ENCODE measurements at places on chromosomes 5 and 9.

- DNase-seq: no peak
Observed at GRCh38 chr9:113519426-113520108, 56.0 kb downstream of the RGS3 start.

DNA sequence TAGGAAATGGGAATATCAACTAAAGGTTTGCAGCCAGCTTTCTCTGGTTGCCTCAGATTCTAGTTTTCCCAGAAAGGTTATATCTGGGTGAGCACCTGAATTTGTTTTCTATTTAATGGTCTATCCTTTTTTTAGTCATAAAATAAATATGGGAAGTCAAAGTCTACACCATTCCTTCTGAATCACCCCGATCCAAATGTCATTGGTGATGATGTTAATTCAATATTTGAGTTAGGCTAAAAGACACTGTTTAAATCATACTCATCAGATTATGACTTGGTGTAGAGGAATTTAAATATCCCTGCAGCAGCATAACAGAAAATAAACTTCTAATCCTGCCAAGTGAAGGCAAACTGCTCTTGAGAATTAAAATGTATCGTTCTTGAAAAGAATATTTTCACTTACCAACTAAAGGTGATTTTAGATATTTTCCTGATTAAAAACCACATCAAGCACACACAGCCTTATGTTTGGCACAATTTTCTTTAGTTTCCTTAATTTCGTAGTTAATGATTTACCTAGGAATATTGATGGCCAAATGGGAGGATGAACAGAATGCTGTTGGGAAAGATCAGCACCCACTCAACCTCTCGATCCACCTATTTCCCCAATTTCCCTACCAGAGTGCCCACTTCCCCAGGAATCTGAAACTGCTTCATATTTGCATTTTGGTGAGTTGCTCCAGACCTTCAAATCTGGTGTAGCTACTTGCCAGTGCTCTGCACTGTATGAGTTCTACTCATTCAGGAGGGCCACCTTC is 103.1 kb upstream of the TSLP start:
- DNase-seq: no peak

- peak; percentile 54 for DNase-seq
Observed at GRCh38 chr9:133074111-133074651, 12.4 kb downstream of the CEL start.

DNA sequence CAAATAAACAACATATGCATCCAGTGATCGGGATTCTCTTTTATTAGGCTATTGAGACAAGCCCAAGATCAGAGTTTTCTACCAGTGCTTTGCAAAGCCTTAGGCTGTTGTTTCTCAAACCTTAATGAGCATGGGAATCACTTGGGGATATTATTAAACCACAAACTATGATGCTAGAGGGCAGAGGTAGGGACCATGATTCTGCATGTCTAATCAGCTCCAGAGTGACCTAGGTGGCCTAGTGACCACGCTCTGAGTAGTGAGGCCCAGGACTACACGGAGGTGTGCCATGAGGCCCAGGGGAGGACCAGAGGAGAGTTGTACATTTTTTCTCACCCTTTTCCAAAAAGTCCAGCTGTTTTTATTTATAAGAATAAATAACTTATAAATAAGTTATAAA is 298.5 kb upstream of the TLE4 start:
- DNase-seq: no peak

DNA sequence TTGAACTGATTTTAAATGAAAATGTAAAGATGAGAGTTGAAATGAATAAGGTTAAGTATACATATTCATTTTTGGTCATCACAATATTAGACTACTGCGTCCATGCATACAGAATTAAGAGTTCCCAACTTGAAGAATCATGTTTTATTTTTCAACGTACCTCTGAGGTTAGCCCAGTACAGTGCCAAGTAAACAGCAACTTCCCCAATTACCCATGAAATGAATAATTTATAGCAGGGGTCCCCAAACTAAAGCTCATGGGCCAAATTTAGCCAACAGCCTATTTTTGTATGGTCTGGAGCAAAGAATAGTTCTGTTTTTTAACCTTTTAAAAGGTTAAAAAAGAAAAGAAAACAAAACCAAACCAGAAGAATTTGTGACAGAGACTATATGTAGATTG is 167.9 kb downstream of the CDC42SE2 start:
- DNase-seq: no peak

- DNase-seq: no peak
Observed at GRCh38 chr5:106113922-106114321, 1556.8 kb downstream of the EFNA5 start.

- no peak for DNase-seq
Observed at GRCh38 chr5:122170620-122171019, 41.3 kb downstream of the ZNF474 start.

DNA sequence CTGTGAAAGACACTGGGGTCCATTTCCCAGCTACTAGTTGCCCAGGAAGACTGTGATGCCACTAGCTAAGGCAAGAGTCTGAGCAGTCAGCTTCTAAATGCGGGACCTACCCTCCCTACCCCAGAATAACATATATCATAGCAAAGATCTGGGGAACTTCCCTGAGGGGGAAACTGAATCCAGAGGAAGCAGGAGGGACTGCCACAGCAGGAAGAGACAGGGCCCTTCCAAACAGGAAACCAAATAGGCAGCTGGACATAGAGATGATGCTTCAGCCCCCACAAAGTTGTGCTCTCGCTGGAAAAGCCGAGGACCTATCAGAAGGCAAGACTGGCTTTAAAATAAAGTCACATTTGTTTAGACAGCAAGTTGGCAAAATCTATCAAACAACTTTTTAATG is 51.1 kb downstream of the KLHL3 start:
- no peak for DNase-seq

GRCh38 chr5:21776466-21776865 is 1076.7 kb downstream of the CDH12 start:
- DNase-seq: no peak

DNA sequence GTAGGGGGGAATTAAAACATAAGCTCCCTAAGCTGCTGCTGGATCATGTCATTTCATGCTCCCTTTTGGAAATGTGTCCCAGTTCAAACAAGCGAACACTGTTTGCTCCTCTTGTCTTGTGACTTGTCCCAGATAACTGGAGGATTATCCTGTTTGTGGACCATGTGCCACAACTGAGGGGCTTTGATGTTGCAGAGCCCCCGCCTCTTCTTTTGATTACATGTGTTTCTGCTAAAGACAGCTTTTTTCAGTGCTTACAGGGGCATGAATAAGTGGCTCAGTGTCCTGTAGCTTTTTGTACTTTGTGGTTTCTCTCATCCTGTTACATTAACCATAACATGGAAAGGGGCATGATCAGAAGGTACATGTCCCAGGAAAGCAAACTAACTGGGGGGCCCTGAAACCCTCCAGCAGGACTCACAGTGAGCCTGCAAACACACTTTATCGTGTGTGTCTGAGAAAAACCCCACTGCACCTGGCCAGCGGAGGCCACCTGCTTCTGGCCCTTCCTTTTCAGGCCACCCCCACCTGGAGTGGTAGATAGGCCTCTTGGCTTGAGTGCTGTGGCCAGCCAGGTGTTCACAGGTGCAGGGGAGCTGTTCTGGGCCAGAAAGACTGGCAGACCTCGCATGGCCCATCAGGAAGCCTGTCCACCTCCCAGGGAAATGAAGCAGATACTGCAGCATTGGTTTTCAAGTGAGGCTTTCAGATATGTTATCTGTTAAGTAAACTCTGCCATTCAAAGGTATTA is 285.6 kb downstream of the FANCC start:
- DNase-seq: no peak

DNA sequence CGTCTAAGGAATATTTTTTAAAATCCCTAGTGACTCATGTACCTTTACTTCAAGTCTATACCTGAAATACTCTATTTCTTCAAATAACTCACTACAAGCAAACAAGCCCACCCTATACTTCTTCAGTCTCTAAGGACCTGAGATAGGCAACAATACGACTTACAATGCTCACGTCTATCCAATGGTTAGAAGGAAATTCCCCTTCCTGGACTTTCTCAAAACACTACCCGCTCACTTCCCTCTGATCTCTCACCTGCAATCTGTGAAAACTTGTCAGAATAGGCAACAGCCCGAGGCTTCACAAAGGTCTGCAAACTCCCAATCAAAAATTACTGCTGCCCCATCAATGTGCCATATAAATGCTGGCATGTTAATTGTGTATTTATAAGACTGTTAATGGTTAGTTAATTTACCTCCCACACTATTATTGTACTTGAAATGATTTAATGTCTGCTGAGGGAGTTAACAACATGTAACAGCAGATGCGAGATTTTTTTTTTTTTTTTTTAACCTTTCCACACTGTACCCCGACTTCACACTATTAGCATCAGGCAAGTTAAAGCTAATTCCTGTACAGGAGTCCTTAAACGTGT is 27.3 kb downstream of the MAPKAP1 start:
- no peak for DNase-seq

GRCh38 chr5:125160787-125161502 is 414.5 kb upstream of the ZNF608 start:
- DNase-seq: no peak

DNA sequence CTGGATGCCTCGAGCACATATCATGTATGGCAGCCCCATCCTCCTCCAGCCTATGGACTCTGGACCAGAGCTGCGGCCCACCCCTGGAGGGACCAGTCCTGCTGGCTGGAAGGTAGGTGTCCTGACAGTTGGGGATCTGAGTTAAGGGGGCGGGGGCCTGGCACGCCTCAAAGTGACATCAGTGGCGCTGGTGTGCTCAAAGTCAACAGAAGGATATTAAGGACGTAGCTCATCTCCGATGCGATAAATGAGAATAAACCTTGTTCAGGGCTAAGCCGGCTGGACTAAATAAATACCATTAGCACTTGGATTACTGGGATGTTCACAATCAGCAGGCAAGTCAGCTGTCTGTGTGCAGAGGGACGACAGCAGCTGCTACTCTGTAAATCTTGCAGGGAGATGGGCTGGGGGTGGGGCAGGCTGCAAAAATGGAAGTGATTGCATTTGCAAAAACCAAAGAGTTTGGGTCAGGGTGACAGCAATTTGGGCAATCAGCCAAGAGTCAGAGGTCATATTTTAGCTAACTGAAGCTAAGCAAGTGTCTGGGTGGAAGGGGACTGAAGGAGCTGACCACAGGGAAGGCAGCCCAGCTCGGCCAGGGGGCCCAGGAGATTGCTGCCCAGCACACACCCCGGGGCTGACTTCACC is 80.0 kb upstream of the LRRTM2 start:
- DNase-seq: no peak

DNA sequence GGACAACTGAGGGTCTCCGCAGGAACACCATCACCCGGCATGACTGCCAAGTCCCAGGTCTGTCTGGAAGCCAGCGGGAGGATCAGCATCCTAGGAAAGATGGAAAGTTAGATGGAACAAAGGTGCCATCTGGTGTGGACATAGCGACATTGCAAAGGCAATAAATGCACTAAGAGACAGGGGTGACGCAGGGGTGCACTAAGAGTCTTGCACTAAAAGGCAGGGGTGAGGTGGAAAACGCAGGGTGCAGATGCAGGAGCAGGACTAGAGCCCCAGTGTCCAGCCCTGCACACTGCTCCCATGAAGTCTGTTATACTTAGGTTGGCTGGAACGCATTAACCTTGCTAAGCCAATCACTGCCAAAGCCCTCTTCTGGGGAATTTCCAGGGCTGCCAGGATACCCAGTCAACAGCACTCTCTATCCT is 15.5 kb downstream of the ATOX1 start:
- DNase-seq: no peak

DNA sequence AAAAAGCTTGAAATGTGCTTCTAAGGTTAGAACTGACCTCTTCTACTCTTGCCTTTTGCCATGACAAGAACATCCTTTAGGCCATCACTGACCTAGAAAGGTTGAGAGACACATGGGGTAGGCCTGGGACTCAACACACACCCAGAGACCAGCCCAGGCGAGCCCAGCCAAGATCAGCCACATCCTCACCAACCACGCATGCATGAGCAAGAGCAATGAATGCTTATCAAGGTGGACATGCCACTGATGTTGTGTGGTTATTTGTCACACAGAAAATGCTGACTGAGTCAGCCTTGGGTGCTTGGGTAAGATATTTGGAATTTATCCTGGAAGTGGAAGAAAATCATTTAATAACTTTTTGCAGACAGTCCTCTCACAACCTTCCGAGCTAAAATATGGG is 39.4 kb downstream of the SMIM23 start:
- no peak for DNase-seq

GRCh38 chr9:76462126-76462525 is 3.1 kb downstream of the GCNT1 start:
- no peak for DNase-seq

DNA sequence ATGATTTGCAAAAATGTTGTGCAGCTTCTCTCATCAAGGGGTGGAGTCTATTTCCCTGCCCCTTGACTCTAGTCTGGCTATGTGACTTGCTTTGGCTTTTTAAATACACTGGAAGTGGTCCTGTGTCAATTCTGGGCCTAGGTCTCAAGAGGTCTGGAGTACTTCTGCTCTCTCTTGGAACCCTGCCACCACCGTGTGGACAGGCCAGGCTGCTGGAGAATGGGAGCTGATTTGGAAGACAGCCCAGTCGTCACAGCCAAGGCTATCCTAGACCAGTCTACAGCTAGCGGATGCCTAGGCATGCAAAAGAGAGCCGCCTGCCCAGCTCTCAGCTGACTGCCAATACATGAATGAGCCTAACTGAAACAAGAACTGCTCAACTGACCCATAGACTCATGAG is 56.7 kb upstream of the CLINT1 start:
- DNase-seq: no peak

DNA sequence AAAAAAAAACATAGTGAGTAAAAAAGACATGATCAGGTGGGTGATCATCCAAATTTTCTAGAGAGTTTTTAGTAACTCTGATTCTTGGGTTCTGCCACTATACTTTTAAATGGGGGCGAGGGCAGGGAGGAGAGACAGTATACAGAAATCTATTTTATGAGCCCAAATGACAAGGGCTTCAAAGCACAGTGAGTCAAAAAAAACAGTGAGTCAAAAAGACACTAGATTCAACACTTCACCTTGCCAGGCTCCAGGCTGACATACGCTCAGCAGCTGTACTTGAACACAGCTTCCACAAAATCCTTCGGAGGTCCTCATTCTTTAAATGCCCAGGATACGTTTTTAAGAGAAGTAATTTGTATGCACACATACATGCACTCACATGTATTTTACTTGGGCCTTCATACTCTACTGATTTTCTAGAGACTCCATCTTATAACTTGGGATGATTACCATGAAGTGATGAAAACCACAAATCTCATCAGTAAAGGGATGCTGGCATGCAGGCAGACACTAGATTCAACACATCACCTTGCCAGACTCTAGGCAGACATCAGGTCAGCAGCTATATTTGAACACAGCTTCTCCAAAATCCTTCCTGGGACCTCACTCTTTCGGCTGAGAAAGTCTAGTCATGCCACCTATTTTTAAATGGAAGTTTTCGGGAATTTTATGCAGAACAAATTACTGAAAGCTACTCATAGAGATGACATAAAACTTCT is 28.8 kb downstream of the NR3C1 start:
- no peak for DNase-seq

All from GM04504 (cell line).